DMS53 (cell line): ENCODE measurements at places on chromosomes 13 and 19.

DNA sequence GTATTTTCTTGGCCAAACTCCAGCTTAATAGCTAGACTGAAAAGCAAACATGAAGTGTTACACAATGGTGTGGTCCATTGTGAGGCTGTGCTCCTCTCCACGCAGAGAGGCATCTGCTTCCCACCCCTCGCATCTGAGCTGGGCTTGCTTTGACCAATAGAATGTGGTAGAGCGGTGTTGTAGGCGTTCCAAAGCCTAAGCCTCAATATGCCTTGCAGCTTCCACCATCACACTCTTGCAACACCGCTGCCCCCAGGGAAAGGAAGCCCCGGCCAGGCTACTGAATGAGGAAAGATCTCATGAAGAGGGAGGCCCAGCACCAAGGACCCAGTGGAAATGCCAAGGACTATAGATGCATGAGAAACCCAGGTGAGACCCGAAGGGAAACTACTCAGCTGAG, 9.4 kb downstream of the FLT1 start:
- DNase-seq, result no peak

DNA sequence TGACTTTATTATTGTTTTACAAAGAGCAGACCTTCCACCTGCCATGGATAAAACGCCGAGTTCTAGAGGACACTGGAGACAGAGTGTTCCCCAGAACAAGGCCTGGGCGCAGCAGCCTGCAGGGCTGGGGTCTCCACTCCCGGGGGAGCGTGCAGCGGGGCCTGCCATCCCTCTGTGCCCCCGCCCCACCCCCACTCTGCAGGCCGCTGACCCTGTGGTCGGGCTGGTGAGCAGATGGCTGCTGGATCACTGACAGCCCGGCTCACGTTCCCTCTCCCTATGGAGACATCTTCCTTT, 8.6 kb upstream of the PTBP1 start:
- no peak for DNase-seq

GRCh38 chr19:35848919-35849505, 3.3 kb downstream of the NPHS1 start:
- DNase-seq, result no peak

DNA sequence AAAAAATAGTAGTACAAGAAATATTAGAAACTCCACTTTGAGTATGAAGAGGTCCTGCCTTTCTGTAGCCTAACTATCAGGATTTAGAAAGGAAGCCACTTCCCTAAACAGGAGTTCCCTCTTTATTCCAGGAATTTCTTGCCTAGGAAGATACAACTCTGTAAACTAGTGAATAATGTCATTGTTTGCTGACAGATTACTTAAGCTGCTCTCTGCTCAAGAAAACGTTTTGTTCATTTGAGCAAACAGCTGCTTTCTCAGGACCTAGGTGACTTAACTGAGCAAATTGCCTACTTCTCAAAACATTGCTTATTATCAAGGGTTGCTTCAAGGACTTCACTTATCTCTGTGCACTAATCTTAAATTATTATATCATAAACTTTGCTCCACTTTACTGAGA, 1419.4 kb upstream of the SLC10A2 start:
- no peak for DNase-seq

- DNase-seq, result no peak
These were observed 318.2 kb downstream of the MYO16 start for GRCh38 chr13:108947551-108948030.

GRCh38 chr13:39451860-39452301, 151.1 kb downstream of the LHFPL6 start:
- no peak for DNase-seq

DNA sequence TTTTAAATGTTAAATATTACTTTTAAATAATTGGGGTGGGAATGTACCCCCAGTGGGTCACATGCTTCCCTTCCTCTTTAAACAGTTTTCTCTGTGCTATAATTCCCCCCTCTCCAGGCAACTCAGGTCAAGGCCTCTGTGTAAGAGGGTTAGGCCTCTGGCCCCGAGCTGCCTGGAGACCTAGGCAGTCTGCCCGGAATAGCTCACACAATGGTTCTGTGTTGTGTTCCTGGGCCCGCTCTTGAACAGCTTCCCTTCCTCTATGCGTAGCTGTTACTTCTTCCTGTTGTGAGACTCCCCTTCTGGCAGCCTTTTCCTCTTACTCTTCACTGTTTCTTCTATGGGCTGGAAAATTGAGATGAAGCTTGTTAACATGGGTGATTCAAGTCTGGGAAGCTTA, 14.8 kb upstream of the ZNF492 start:
- no peak for DNase-seq

GRCh38 chr19:27805848-27806247, 1407.1 kb downstream of the UQCRFS1 start:
- no peak for DNase-seq

- peak; percentile 53 for DNase-seq
These were observed 36.4 kb downstream of the CRYL1 start for GRCh38 chr13:20489185-20489820.
